ENCODE measurements at places on chromosomes 2 and 18. TPM values are rescaled to one million over a fixed set of nuclear protein-coding genes. Genes with fewer than 3 reads are reported as not detected.

The RGPD3 gene
- total RNA-seq = 0.21 TPM

The POTEC gene
- not detected for total RNA-seq

The RELCH gene
- 32.8 TPM for total RNA-seq

The RAX gene
- total RNA-seq = not detected

The CCL20 gene
- total RNA-seq = 158 TPM

The BUB1 gene
- total RNA-seq = 6.5 TPM

The FBXO48 gene
- 0.24 TPM for total RNA-seq

The EML6 gene
- total RNA-seq = 0.48 TPM

The TMEFF2 gene
- under 0.01 TPM for total RNA-seq

The MOCOS gene
- 15.9 TPM for total RNA-seq

The IFIH1 gene
- 15.2 TPM for total RNA-seq

The GRHL1 gene
- 14.1 TPM for total RNA-seq

The TMEM237 gene
- 26.7 TPM for total RNA-seq

The CNRIP1 gene
- 0.96 TPM for total RNA-seq

The PDE1A gene
- 0.64 TPM for total RNA-seq

The TM4SF20 gene
- total RNA-seq = not detected

The NPHP1 gene
- total RNA-seq = 3.4 TPM

The IL37 gene
- not detected for total RNA-seq

The MYL12B gene
- total RNA-seq = 641 TPM
